Effector memory CD8-positive, alpha-beta T cell (primary cell): ENCODE measurements at places on chromosomes 1 and 21.
A peak's percentile ranks its signal among the peaks of the same experiment; 100 is the strongest.

DNA sequence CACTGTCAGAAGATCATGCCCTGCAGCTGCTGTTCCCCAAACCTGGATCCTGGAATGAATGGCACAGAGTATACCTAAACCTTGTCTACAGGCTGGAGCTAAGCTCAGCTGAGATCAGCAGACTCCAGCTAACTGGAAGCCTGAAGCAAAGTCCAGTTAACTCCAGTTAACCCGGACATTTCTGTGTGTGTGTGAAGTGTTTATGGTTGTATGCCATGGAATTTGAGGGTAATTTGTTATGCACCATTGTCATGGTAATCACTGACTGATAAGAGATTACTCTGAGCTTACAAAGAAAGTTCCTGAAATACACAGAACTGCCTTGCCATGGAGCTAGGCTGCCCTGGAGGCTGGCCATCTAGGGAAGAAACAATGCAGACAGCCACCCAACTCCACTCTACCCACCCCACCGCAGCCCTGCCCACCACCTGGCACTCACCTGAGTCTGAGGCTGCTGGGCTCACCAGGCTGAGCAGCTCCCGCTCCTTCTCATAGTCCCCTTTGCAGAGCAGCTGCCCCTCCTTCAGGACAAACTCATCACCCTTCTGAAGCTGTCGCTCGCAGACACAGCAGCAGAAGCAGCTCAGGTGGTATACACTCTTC lies 107.4 kb downstream of the LMX1A start:
- H3K4me3 ChIP-seq: no peak overlapping the region
- H3K36me3 ChIP-seq: no peaks in the 10 kb centered on the region
- DNase-seq: no peak
- peaks cover 22% of the 10 kb centered on the region for H3K27me3 ChIP-seq
- H3K4me1 ChIP-seq: no peaks in the 10 kb centered on the region

DNA sequence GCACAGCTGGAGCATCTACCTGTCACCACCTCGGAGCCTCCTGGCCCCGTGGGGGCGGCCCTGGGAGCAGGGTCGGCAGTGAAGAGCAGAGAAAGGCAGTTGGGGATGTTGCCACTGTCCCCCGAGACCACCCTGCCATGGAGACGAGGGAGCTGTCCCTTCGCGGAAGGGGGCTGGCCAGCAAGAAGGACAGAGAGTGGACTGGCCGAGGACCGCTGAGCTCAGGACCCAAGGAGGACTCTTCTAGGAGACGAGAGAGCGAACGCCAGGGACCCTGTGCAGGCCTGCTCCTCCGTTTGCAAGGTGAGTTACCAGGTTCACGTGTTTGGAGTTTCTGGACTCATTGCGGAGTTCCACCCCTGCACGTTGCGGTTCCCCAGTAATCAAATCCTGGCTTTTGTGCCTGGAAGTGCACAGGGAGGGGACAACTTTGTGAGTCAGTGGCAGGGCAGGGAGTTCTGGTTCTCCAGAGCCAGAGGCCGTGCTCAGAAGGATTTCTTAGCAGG lies 5.6 kb upstream of the POFUT2 start:
- H3K4me1 ChIP-seq: peaks cover 10% of the 10 kb centered on the region
- peak overlapping the region; percentile 56 for H3K27ac ChIP-seq
- peaks cover 3% of the 10 kb centered on the region for H3K36me3 ChIP-seq
- H3K27me3 ChIP-seq: no peaks in the 10 kb centered on the region
- DNase-seq: no peak

GRCh38 chr21:38798481-38798882 lies 7.2 kb upstream of the ETS2 start:
- no peaks in the 10 kb centered on the region for H3K36me3 ChIP-seq
- H3K27me3 ChIP-seq: peaks cover 43% of the 10 kb centered on the region
- H3K4me1 ChIP-seq: no peaks in the 10 kb centered on the region

DNA sequence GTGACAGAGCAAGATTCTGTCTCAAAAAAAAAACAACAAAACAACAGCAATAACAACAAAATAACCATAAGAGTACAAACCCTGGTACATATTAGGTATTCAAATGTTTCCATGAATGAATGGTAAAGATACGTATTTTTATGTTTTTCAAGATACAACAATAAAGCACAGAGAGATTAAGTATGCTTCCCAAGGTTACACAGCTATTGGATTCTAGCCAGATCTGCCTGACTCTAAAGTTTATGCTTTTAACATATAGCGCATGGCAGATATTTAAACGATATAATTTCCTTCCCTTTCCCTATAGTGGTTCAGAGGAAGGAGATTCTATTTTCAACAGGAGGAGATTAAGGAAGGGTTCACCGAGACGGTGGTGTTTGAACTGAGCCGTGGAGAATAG lies 25.5 kb downstream of the RNU5D-1 start:
- no peak overlapping the region for H3K27ac ChIP-seq
- peaks cover 10% of the 10 kb centered on the region for H3K27me3 ChIP-seq
- peaks cover 4% of the 10 kb centered on the region for H3K4me1 ChIP-seq
- H3K4me3 ChIP-seq: no peak overlapping the region
- no peak for DNase-seq

GRCh38 chr1:34743775-34744174 lies 11.1 kb upstream of the GJB5 start:
- no peak overlapping the region for H3K4me3 ChIP-seq
- H3K27me3 ChIP-seq: peaks cover 23% of the 10 kb centered on the region
- no peak overlapping the region for H3K27ac ChIP-seq
- H3K36me3 ChIP-seq: no peaks in the 10 kb centered on the region
